ENCODE measurements at places on chromosomes 1 and 21.

DNA sequence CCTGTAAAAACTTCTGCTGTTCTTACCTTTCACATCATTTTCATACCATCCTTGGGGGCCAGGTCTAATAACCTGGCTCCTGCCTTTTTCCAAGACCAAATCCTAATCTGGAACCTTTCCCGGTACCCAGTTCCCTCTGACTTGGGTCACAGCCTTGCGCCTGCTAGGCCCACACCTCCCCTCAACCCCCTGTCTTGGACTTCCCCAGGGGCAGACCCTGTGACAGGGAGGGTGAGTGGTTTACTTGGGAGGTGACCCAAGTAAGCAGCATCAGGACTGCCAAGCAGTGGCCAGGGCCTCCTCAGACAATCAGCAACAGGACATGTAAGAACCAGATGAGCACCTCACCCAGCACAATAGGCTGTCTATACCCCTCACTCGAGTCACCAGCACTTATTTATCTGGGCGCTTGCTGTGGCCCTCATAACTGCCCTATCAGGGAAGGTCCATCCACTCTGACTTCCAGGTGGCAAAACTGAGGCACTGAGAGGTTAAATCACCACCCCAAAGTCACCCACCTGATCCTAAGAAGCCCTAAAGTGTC lies 124.7 kb downstream of the MATN1 start:
- DNase-seq = no peak

GRCh38 chr1:2556277-2556677 lies at the start of gene TNFRSF14:
TSS of gene TNFRSF14 (plus strand) at chr1:2556371. CDS start at chr1:2556665, 294 bp downstream.
- DNase-seq = peak; percentile 74

DNA sequence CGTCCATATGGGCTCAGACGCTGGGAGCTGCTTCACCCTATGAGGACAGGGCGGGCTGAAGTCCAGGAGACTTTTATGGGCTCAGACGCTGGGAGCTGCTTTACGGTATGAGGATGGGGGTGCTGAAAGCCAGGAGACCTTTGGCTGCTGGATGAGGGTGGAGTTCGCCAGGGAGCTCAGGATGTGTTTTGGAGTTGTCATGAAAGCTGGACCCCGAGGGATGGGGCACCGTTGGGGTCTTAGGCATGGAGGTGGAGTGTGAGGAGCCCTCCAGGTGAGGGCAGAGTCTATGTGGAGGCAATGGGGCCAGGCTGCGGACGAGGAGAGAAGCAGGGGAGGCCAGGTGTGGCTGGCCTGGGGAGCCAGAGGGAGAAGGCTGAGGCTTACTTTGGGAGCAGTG lies 27.5 kb downstream of the TRPM2 start:
- DNase-seq = no peak

- DNase-seq = peak; percentile 78
Observed at GRCh38 chr1:101247404-101248287, 10.8 kb downstream of the S1PR1 start.

GRCh38 chr1:2047749-2048729 lies 2.2 kb upstream of the PRKCZ start:
- DNase-seq = no peak

DNA sequence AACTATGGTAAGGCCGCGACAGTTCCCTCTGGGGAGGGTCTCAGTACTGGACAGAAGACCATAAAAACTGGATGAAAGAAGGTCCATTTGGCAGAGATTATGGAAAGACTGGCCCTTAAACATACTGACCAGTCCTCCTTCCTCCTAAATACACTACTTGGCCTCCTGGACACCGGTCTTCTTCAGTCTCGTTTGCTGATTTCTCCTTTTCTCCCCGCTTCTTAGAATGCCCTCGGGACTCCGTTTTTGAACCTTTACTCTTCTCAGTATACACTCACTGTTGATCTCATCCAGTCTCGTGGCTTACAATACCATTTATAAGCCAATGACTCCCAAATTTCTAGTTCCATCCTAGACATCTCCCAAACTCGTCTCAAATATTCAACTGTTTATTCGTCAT lies 694 bp upstream of the MRPL9 start:
- DNase-seq = no peak

DNA sequence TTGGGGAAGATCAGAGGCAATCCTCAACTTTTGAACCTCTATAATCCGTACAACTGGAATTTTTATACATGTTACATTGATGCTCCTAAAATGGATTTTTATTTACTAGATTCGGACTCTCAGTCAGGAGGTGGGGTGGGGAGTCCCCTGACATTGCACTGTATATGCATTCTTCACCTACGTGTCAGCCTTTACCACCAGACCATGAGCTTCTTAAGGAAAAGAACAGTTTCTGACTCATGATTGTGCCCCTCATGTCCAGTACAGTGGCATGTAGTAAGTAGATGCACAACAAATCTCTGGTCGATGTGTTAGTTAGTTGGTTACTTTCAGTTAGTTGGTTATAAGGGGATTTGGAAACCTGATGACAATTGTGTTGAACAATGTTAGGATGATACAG lies 15.4 kb downstream of the LPAR3 start:
- no peak for DNase-seq

- no peak for DNase-seq
Observed at GRCh38 chr21:24420689-24421088, 1186.6 kb downstream of the MRPL39 start.

DNA sequence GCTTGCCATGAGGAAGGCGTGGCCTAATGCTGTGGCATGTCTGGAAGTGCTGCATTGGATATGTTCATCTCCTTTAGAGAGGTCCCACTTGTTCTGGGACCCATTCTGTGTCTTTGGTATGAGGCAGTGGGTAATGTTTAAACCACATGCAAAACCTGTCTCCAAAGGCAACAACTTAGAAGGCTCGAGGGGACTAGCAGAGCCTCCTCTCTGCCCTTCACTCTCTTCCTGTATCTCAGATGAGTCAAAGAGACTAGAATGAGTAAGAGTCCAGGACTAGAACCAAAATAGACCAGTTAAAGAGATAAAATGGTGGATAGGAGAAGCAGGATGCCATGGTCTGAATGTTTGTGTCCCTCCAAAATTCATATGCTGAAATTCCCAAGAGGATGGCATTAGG lies 220.8 kb upstream of the KIAA0040 start:
- no peak for DNase-seq

DNA sequence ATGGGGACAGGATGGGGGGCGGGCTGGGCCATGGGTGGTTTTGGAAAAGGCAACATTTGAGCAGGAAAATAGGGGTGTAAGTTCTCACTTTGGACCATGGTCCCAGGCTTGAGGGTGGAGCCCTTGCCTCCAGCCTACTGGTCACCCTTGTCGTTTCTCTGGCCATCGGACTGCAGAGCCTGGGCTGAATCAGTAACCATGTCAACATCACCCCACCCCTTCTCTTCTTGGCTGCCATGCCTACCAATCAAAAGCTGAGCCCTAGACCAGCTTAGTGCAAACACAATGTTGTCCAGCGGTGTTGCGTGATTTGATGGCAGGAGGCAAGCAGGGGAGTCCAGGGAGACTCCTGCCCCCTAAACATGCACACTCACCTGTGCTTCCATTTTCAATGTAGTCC lies 231.0 kb upstream of the KAZN start:
- DNase-seq = no peak

- no peak for DNase-seq
Observed at GRCh38 chr1:110580244-110580643, 25.9 kb downstream of the KCNA2 start.

- no peak for DNase-seq
Observed at GRCh38 chr1:241343956-241344355, 13.0 kb downstream of the RGS7 start.

DNA sequence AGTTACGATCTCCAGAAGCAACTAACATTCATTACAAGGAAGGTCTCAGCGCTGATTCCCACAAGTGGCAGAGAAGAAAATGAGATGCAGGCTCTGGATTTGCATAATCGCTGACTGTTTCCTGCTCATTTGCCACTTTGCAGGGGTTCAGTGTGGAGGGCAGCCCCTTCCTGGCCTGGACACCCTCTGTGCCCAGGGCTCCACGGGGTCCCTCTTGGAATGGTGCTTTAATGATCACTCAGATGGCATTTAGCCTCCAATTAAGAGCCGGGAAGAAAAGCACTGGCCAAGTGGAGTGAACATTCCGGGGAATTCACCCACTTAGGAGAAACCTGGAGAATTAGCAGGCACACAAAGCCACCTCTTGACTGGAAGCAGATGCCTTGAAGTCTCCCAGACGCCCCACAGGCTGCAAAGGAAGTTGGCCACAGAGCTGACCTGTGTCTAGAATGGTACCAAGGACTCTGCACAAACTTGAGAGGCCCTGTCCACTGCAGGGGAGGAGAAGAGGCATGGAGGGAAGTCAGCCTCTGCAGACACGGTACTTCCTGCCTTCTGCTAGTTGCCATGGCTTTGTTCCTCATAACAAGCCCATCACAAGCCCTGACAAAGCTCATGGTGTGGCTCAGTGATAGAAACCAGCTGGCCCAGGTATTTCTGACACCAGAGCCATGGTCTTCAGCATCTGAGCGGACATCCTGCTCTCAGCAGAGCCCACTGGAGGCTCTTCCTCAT lies 157.2 kb downstream of the KAZN start:
- DNase-seq = peak; percentile 51

GRCh38 chr1:201406831-201407406 lies 7.8 kb upstream of the LAD1 start:
- DNase-seq = no peak

DNA sequence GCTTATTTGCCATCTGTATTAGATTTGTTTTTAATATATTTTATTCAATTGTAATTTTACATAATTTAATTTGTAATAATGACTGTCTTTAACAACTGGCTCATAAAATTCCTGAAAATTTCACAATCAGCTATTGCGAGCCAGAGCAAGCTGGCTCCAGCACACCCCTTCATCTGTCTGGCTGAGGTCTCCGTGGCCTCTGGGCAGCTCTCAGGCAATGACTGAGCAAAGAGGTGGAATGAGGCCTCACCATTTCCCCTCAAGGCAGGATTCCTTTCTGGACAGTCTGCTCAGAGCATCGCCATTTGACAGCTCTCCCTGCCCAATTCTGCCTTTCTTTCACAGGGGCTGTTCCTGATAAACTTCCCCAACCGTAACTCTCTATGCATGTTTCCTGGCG lies 5.8 kb upstream of the KANK4 start:
- DNase-seq = no peak

Measured in GM06990 (cell line).